Fibroblast of skin of abdomen (primary cell): ENCODE measurements at places on chromosomes 3 and 15.

GRCh38 chr3:23762759-23763477 lies 42.8 kb upstream of the UBE2E1 start:
- peak; percentile 84 for DNase-seq

DNA sequence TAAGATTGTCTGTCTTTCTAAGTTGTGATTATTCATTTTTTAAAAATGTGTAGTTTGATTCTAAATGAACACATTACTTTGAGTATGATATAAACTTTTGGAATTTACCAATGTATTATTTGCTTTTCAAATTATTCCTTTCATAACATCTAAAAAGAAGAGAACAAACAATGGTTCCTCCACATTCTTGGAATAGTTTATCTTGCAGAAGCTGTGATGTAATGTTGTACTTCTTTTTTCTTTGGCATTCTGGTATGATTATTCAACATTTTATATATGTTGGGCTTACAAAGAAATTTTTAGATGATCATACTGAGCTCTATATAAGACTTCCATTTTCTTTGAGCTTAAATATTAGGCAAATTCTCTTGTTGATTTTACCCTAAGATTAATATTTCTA lies 419.2 kb downstream of the DIPK2A start:
- DNase-seq = no peak

DNA sequence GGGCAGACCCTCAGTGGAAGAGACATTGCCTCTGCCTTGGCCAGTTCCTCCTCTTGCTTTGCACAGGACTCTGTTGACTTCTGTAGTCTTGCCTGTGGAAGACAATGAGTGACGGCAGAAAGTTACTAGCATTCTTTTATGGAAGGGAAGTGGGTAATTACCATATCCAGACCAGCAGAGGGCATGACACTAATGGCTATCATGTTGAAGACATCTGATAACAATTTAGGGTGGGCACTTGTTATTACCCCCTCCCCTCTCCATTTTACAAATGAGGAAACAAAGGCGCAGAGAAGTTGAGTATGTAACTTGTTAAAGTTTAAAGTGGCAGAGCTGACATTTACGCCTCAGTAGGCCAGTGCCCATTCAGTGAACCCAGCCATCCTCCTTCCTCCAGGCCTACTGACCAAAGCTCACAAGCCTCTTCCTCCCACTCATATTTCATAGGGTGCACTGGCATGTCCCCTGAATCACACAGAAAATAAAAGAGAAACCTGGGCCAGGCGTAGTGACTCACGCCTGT lies 48.2 kb upstream of the FMN1 start:
- DNase-seq = peak; percentile 14

GRCh38 chr3:20140881-20141280 lies 45.1 kb downstream of the SGO1 start:
- DNase-seq = no peak

DNA sequence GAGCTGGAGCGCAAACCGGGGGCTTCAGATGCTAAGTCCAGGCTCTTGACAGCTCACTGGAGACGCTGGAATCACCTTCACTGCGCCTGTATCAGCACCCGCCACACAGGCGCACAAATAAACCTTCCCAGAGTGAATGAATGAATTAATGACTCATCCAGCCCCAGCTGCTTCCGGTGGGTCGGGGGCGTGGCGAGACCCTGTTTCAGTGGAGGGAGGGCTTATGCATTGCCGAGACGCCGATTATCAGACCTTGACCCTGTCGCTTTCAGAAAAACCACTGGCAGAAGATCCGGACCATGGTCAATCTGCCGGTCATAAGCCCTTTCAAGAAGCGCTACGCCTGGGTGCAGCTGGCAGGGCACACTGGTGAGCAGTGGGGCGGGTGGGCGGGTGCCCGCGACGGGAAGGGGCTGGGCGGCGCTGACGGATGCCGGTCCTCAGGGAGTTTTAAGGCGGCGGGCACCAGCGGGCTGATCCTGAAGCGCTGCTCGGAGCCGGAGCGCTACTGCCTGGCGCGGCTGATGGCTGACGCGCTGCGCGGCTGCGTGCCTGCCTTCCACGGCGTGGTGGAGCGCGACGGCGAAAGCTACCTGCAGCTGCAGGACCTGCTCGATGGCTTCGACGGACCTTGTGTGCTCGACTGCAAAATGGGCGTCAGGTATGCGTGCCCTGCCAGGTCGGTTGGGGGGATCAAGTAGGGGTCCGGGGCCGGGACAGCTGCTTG lies 7.7 kb downstream of the ITPKA start:
- DNase-seq = no peak

GRCh38 chr15:59532770-59533379 lies 78.7 kb upstream of the GCNT3 start:
- peak; percentile 19 for DNase-seq

DNA sequence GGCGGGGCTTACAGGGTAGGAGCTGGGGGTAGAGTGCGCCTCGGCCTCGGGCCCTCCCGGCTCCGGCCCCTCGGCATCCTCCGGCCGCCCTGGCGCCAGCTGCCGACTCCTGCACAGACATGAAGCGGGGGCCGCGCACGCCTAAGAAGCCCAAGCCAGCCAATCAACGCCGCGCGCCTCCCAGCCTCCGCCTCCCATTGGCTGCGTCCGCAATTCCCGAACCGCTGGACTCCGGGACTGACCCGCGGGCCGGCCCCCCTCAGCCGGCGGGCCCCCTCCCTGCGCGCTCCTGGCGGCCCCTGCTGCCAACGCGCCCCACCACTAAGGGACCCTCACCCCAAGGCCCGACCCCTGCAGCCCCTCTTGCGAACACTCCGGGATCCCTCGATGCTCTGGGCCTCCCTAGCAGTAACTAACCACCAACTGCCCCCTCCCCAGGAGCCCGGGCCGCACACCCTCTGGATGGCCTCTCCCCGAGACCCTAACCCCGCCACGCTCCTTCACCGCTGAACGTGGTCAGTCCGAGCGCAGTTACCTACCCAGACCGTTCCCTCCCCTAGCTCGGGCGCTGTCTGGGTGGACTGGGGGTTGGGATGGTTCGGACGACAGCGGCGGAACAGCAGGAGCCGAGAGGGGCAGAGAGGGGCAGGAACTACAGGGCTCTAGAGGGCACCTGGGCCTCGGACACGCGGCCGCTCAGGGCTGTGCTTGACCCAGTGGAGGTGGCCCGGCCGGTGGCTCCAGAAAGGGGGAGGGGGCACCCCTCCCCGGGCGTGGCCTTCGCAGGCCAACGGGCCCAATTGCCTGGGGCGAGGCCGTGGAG lies 5.0 kb downstream of the GATA2 start:
- peak; percentile 85 for DNase-seq

DNA sequence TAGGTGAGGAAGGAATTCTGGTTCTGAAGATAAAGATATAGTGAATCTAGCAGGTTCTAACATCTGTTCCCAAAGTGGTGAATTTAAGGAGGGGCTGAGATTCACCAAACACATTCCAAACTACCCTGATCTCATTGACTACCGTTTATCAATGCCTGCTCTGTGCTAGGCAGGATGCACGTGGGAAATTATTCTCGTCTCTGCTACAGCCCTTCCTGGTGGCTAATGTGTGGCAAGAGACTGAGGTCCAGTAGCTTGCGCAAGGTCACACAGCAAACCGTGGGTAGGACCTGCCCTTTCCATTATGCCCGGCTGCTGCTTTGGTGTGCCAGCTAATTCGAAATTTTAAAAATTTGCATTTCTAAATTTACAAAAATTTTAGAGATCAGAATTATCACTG lies 209.5 kb upstream of the TRIM42 start:
- no peak for DNase-seq

- DNase-seq = peak; percentile 53
These were observed 496.6 kb upstream of the SGO1 start for GRCh38 chr3:20682573-20682972.

DNA sequence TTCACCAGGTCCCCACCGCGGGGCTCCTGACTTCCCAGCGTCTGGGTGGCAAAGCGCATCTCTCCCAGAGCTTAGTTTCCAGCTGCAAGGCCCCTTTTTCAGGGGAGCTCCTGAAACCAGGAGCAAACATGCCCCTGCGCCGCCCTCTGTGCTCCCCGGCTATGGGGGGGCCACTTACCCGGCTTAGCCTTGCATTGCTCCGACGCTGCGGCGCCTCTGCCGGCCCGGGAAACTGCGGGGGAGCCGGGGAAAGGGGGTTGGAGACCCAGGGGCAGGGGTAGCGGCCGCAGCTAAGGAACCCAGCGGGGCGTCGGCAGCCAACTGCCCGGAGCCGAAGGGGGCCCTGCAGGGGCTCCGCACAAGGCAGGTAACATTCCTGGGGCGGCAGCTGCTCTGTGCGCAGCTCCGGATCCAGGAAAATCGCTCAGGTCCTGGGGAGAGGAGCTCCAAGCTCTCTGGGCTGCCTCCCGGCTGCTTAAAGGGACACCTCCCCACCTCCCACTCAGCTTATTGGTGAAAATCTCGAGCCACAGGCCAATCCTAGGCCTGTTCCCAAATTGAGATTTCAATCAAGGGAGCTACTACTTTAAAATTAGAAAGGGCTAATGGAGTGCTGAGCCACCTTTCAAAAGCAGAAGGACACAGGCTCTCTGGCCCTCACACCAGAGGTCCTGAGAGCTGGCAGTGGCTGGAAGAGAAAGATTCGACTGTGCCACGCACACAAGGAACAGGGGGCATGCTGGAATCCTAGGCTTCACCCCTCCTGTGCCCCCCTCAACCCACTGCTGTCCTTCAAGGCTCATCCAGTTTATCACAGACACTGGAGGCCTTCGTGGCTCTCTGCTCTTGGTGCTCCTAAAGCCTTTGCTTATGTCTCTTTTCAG lies 42.7 kb upstream of the PRICKLE2 start:
- peak; percentile 81 for DNase-seq

DNA sequence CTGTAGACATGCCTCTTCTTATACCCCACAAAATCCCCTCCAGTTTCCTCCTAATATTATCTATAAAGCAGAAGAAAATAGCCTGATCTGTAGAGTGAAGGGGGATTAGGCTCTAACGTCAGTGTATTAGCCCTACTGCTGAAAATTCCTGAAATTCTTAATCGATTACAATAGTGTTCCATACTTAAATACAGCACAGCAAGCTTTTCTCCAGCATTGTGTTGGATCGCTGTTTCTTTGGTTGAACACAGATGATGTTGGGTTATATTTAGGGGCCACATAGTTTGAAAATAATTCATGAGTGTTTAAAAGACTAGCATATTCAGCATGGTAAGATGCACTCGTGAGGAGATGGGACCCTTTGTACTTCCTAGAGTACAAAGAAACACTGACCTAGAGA lies 52.5 kb downstream of the PIAS1 start:
- DNase-seq = peak; percentile 71

DNA sequence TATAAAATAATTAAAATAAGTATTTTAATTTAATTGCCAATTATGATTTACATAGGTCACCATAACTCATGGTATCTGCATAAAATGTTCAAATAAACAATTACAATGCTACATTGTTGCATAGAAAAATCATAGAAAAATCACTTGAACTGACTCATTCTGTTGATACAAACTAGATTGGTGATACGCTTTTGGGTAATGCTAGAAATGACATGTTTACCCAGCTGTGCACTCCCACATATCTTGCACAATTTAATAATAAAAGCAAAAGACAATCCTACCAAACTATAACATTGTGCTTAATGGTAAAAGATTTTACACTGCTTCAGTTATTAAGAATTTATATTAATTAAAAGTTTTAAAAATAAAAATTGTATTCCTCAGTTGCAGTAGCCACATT lies 45.8 kb upstream of the FBXL22 start:
- DNase-seq = peak; percentile 27

DNA sequence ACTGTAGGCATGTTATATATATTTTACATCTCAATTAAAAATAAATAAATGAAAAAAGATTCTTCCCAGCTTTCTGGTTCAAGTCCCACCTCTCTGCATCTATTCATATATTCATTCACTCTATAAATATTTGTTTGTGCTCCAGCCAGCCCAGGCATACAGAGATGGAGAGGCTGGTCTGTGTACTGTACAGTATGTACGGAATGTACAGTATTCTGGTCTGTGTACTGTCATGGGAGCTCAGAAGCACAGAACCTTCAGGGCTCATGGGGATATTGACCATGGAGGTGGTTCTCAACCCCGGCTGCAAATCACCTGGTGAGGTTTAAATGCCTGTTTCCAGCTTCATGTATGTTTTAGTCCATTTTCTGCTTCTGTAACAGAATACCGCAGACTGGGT lies 13.8 kb downstream of the CORO2B start:
- no peak for DNase-seq

- no peak for DNase-seq
These were observed 31.5 kb downstream of the MGLL start for GRCh38 chr3:127790882-127791183.

DNA sequence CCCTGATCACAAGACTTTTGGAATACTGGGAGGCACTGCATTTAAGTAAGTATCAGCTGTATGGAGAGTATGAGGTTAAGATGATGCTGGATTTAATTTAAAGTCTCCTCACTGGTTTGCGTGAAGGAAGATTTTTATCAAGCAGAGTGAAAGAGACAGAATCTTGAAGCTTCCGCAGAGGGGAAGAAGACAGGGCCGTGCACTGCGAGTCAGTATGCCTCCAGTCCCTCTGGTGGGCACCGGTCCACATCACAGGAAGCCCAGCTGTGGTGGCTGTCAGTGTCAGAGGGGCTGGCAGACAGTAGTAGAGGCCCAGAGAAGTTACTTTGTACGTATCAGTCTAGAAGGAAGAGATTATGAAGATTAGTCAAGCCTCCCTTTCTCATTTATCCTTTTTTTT lies 379.0 kb upstream of the TPRG1 start:
- peak; percentile 52 for DNase-seq

DNA sequence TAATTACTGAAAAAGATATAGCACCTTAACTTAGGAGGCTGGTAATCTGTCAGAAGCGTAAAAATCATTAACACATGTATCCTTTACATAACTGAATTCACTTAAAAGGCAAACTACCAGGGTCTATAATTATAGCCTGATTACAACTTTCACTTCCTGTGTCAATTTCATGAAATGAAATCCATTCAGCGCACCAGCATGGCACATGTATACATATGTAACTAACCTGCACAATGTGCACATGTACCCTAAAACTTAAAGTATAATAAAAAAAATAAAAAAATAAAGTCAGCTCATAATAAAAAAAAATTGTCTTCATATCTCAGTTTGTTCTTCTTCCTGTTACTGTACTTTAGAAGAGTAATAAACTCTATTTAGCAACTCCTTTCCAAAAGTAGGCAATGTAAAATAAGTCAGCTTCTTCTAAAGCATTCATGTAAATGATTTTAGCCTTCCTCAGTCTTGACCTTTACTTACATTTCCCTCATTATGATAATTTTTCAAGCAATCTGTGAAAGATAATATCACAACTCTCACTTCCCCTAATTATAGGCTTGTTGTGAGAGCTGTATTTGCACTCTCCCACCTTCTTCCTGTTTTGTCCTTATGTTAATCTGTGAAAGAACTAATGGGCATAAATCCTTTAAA lies 50.1 kb downstream of the KBTBD8 start:
- no peak for DNase-seq

- peak; percentile 3 for DNase-seq
These were observed 39.1 kb downstream of the KNL1 start for GRCh38 chr15:40633178-40633577.

- DNase-seq = no peak
These were observed 59.4 kb downstream of the WNT5A start for GRCh38 chr3:55427739-55428138.

DNA sequence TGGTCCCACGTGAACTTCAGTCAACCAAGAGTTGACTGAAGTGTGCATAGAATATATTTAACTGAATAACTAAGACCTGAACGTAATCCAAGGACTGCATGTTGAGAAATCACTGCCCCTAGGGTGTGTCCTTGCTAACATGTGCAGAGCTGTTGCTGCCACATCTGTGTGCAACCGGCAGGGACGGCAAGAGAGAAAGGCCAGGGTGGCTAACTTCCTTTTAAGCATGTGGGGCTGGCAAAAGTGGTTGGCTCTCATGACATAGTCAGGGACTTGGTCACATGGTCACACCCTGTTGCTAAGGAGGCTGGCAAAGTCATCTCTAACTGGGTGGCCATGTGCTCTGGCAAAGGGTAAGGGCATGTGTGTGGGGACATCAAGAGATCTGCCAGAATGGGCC lies 52.4 kb downstream of the GASK1A start:
- DNase-seq = no peak
